ENCODE measurements at places on chromosomes 6 and 20. TPM values are rescaled to one million over a fixed set of nuclear protein-coding genes. Genes with fewer than 3 reads are reported as not detected.

Gene PSMB1
- 154 TPM for total RNA-seq

Gene PHF10
- total RNA-seq, result 72.2 TPM

Gene DUSP15
- total RNA-seq, result 0.82 TPM

Gene TSBP1
- total RNA-seq, result not detected

Gene PSMB9
- total RNA-seq, result 5.7 TPM

Gene SCUBE3
- total RNA-seq, result 1.3 TPM

Gene CNKSR3
- total RNA-seq, result 14.8 TPM

Gene STX11
- 2.8 TPM for total RNA-seq
